ENCODE measurements at places on chromosomes 1 and 21. TPM values are rescaled to one million over a fixed set of nuclear protein-coding genes. Genes with fewer than 3 reads are reported as not detected.

GRCh38 chr1:208216062-208216461, 28.1 kb downstream of the PLXNA2 start:
- no peaks in the 10 kb centered on the region for H3K27me3 ChIP-seq
- H3K27ac ChIP-seq = no peak overlapping the region
- no peak overlapping the region for H3K4me3 ChIP-seq
- H3K36me3 ChIP-seq = no peaks in the 10 kb centered on the region
- no peaks in the 10 kb centered on the region for H3K4me1 ChIP-seq

DNA sequence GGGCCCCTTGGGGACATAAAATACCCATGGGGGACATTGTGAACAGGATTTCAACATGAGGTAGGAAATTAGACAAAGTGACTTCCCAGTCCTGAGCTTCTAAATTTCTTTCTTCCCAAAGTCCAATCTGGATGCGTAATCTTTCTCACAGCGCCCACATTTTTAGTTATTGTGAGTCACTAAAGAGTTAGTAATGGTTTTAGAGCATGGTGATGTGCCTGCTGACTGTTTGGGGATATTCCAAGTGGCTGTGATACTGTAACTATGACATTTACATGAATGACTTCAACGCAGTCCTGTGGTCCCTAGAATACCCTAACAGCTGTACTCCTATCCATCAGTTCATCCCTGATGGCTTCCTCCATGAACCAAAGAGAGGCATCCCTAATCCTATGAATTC, 224.0 kb upstream of the COA6 start:
- no peaks in the 10 kb centered on the region for H3K36me3 ChIP-seq
- H3K4me1 ChIP-seq = no peaks in the 10 kb centered on the region
- no peak overlapping the region for H3K27ac ChIP-seq
- DNase-seq = no peak
- no peak overlapping the region for H3K4me3 ChIP-seq

DNA sequence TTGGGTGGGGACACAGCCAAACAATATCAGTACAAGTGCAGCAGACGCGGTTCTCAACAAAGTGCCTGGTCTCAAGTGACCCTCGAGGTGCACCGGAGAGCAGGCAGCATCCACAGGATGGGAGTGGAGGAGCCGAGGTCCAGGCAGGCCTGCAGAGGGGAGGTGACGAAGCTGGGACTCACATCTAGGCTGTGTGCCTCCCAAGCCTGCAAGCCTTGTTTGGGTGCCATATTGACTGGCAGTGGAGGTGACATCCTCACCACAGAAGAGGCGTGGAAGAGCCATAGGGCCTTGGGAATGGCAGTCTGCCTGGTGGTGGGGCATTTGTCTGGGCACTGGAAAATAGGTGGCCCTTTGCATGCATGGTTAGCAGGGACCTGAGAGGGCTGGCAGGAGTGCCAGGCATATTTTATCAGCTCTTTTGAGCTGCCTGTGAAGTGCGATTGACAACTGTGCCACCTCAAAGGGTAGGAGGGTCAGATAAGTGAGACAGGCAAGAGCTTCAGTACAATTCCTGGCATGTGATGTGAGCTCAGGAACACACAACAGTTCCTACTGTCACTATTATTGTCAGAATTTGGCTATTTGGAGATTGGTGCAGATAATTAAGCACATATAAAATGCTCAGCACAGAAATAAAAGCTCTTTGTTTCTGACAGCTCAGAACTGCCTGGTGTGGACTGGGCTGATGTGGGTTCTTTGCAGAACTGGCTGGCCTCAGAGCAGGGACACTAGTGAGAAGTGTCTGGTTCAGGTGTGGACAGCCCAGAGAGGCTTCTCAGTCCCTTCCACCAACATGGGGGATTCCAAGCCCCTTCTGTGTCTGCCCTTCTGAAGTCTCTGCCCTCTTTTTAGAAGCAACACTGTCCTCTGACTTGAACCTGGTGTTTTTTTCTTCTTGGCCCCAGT, 347.6 kb upstream of the AJAP1 start:
- H3K27ac ChIP-seq = no peak overlapping the region
- H3K36me3 ChIP-seq = no peaks in the 10 kb centered on the region
- no peak overlapping the region for H3K4me3 ChIP-seq
- H3K4me1 ChIP-seq = no peaks in the 10 kb centered on the region
- DNase-seq = no peak
- H3K27me3 ChIP-seq = no peaks in the 10 kb centered on the region

- peak; percentile 93 for DNase-seq
- no peaks in the 10 kb centered on the region for H3K4me1 ChIP-seq
- H3K27ac ChIP-seq = no peak within 1 kb of the TSS
- no peak within 1 kb of the TSS for H3K4me3 ChIP-seq
These were observed at the start of gene IL20 for GRCh38 chr1:206864939-206865671. TSS of gene IL20 (plus strand) at chr1:206865623. CDS start at chr1:206865853, 230 bp downstream.

DNA sequence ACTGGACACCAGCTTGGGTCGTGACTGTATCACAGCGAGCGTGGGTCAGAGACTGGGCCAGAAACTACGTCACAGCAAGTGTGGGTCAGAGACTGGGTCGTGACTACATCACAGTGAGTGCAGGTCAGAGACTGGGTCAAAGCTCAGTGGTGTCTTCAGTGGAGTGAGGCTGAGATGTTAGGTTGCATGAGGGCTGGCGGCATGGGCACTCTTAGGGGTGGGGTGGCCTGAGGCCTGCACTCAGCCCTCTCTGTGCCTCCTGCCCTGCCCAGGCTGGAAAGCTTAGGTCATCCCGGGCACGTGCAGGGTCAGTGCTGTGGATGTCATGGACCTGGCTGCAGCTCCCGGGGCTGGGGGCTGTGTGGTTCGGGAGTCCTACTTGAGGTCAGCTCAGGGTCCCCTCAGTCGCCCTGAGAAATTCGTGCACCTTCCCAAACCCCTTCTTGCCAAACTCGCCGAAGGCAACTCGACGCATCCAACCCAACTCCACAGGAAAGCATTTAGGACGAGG, 19.0 kb downstream of the CFAP74 start:
- H3K4me3 ChIP-seq = no peak overlapping the region
- H3K27me3 ChIP-seq = no peaks in the 10 kb centered on the region
- no peak for DNase-seq
- H3K27ac ChIP-seq = no peak overlapping the region

DNA sequence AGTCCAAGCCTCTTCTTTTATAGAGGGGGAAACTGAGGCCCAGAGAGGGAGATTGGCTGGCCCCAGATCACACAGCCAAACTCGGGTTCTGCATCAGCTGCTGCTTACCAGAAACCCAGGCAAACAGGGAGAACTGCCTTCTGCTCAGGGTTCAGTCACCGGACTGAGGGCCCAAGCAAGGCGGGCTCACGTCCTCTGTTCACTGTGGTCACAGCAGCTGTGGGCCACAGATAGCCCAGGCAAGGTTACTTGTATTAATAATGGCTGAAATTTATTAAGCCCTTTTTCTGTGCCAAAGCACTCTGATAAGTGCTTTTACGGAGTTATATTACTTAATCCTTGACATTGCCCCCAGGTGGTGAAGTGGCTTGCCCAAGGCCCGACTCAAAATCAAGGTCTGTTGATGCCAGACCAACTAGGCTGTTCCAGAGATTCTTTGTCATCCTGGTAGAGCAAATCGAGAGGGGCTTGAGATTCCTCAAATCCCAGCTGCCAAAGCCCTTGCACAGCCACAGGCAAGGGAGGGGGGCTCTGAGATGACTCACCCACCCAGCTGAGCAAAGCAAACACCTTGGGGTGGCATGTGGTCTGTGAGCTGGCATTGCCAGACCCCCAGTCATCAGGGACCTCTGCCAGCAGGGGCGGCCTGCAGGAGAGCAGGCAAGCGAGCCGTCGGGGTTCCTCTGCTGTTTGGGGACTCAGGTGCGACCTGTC, 36.5 kb downstream of the EPHB2 start:
- H3K27ac ChIP-seq = no peak overlapping the region
- DNase-seq = no peak
- H3K4me1 ChIP-seq = no peaks in the 10 kb centered on the region

Gene HES2
- not detected for total RNA-seq

Gene UMODL1
- total RNA-seq = not detected

Gene RNU1-2
- 3,261 TPM for total RNA-seq

Gene OLIG2
- total RNA-seq = not detected

Gene GIPC2
- total RNA-seq = not detected

Gene AK5
- total RNA-seq = 9.4 TPM

Measured in natural killer cell (primary cell).